ENCODE measurements at places on chromosomes 6 and 20.
A peak's percentile ranks its signal among the peaks of the same experiment; 100 is the strongest.

DNA sequence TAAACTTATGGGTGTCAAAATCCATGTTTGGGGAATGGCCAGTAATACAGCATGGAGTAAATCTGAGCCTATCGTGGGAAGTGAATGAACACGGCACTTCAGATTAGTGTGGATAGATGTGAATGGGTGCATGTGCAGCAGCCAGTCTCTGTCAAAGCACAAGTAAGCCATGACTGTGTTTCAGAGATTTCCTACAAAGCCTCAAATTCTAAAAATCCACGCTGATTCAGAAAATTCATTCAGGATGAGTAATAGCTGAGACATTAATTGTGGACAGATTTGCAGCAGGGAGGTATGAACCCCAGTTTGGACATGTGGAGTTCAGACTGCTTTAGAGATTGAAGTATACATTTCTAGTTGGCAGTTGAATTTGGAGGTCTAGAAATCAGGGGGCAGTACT is 115.1 kb downstream of the QKI start:
- DNase-seq, result no peak

- DNase-seq, result no peak
Measured at GRCh38 chr20:43702502-43702901, 24.3 kb downstream of the GTSF1L start.

DNA sequence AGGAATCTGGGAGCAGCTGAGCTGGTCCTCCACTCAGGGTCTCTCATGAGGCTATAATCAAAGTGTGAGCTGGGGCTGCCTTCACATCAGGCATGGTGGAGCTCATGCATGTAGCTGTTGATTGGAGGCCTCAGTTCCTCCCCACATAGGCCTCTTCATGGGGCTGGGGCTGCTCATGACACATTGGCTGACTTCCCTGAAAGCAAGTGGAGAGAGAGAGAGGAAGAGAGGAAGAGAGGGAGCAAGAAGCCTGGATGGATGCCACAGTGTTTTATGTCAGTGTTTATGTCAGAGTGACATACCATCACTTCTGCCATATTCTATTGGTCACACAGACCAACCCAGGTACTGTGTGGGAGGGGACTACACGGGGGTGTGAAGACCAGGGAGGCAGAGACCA is 43.8 kb downstream of the EYA2 start:
- no peak for DNase-seq

DNA sequence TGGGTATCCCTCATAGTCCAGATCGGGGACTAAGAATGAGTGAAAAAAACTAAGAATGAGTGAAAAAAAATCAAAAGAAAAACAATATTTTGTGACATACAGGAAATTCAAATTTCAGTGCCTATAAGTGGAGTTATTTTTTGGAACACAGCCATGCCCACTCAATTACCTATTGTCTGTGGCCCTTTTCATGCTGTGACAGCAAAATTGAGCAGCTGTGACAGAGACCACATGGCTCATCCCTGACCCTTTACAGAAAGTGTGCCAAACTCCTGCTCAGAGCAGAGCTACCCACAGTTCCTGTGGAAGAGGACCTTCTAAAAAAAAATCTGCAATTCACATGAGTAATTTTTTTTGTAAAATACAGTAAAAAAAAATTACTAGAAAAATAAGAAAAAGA is 1.4 kb downstream of the NCR2 start:
- DNase-seq, result peak; percentile 21

- no peak for DNase-seq
Measured at GRCh38 chr6:20192625-20193024, 19.6 kb downstream of the MBOAT1 start.

- DNase-seq, result no peak
Measured at GRCh38 chr6:18334251-18334650, 52.9 kb upstream of the RNF144B start.

DNA sequence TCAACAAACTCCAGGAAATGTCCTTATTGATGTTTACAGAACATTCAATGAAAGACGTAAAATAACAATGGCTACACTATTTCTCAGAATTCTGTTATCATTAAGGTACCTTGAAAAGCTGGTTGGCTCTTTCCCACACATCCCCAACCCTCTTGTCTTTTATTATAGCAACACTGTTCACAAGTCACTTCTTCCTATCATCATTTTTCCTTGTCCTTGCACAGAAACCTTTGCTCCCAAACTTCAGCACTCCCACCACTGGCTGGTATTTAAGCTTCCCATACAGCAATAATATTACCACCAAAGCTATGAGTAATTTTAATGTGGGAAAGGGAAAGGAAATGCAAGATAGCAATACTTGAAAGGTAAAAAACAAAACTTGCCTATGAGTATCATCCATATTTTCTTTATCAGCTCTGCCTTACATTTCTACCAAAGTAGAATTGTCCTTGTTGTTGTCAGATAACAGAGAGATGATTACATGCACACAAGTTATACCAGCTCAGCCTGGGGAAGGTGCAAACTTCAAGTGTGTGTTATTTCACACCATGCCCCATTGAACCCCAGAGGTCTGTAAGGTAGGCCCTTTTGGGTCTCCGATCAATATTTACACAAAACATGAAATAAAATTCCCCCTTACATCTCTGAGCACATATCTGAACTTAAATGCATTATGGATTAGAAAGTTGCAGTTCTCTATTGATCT is 32.2 kb downstream of the ARHGAP18 start:
- DNase-seq, result no peak

- DNase-seq, result peak; percentile 56
Measured at GRCh38 chr20:38805958-38806854, 709 bp downstream of the PPP1R16B start.

- no peak for DNase-seq
Measured at GRCh38 chr6:130908958-130909357, 81.8 kb downstream of the SMLR1 start.

- DNase-seq, result no peak
Measured at GRCh38 chr6:155765275-155766194, 309.9 kb upstream of the NOX3 start.

GRCh38 chr6:93964321-93964720 is 545.0 kb upstream of the EPHA7 start:
- no peak for DNase-seq
